ENCODE measurements at places on chromosomes 5 and 9. TPM values are rescaled to one million over a fixed set of nuclear protein-coding genes. Genes with fewer than 3 reads are reported as not detected.

GRCh38 chr5:68385936-68386335 is 170.4 kb downstream of the PIK3R1 start:
- DNase-seq: no peak

- no peak for DNase-seq
Observed at GRCh38 chr9:37119360-37119759, 1.0 kb upstream of the ZCCHC7 start.

DNA sequence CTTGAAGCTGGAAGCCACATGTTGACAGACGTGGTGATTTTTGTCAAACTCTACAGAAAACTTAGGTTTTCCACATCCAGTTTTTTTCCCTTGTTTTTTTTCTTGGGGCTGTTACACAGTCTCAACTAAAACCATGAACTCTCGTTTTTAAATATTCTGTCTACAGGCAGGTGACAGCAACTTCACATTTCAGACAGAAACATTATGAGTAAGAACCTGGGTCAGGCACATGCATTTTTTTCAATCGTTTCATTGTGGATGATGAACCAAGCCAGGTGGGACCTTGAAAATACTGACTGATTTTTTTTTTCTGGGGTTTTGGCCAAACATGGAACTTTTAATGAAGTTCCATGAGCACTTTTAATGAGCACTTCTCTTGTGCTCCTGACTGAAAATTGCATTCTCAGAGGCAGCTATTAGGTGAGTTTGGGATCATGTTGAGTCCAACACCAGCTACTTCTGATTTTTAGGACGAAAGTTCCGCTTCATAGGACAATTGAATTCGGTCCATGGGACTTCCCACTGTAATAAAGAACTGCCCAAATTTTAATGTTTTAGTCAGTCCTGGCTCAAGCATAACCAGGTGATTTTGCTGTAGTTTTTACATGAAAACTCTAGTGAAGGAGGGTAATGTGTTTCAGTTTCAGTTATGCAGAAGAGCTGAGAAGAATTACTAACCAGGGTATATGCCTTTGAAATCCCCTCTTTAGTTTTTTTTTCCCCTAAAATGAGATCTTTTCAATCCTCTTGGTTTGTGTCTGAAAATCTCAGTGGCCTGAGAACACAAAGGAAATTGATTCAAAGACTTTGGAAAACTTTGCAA is 93.2 kb upstream of the ADAMTS16 start:
- DNase-seq: no peak

- no peak for DNase-seq
Observed at GRCh38 chr5:52811067-52811749, 23.5 kb downstream of the ITGA1 start.

GRCh38 chr9:35702696-35703095 is 13.0 kb upstream of the TPM2 start:
- DNase-seq: no peak

- no peak for DNase-seq
Observed at GRCh38 chr9:107491081-107492053, 1.8 kb upstream of the KLF4 start.

GRCh38 chr5:79842991-79843390 is 148.1 kb downstream of the MTX3 start:
- DNase-seq: no peak

DNA sequence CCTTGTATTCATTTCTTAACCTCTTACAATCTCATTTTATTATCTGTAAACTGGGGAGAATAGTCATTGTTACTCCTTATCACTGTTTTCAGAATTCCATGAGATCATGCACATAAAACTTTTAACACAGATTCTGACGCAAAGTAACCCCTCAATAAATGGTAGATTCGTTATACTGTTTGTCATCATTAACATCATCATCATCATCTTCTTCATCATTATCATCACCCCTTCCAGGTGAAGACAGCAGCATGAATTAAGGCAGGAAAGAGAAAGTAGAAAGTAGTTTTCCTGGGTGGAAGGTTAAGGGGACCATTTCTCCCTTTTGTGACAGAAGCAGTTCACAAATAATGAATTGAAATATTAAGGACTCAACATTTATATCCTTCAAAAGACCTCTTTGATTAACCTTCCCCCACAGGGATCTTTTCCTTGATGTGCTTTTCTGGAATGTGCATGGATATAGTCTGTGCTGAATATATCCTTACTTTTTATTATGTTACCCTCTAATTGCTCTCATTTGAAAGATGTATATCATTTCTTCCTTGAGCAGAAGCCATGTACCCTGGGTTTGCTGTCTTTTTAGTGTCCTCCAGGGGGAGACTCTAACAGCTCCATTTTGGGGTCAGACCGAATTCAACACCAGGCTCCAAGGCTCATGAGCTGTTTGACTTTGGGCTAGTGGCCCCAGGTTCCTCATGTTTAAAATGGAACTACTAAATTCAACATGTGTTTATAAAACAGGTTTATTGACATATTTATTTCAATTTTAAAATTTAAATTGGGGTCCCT is 1029.9 kb upstream of the WWC1 start:
- no peak for DNase-seq

DNA sequence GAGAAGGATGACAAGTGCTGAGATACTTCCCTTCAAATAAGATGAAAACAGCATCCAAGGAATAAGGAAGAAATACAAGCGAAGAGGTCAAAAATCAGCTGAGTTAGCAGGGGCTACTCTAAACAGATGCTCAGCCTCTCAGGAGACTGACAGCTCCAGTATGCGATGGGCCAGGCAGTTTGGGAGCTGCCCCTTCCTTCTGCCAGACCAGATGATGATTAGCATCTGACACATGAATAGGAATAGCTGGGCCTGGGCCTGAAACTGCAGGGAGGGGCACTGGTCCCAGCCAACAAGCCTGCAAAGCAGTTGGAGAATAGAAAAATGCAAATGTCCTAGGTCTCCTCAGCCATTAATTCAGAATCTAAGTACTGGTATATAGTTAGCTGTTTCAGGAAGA is 13.1 kb upstream of the MAP3K1 start:
- no peak for DNase-seq

DNA sequence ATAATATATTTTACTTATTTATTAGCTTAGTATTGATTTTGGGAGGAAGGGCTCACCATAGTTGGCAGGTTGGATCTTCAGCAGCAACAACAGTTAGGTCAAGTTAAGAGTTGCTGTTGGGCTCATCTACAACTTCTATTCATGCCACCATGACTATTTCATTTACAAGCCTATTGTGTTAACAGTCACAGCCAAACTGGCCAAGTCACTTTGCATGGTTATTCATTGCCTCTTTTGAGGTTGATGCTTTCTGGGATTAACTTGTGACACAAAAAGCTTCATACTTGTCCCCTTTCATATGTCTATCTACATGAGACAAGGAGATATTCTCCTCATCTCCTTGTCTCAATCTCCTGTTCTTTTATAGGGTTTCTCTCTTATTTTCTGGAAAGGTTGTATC is 98.3 kb downstream of the WDR70 start:
- no peak for DNase-seq

- peak; percentile 87 for DNase-seq
Observed at GRCh38 chr5:181188700-181189362, 16.2 kb downstream of the TRIM7 start.

DNA sequence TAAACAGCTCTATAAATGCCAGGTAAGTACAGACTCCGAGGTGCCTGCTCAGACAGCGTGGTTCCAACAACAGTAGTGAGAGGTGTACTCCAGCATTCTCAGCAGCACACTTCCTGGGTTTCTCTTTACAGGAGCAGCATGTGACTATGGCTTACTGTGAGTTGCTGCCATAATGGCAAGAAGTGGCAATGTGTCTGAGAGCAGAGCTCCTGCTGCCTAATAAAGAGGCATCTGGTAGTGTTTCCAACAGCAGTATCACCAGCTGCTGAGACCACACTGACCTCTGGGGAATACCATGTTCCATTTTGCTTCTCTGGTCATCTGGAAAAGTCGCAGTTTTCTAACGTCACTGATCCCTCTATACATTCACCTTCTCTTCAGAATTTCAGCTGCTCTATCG is 398.2 kb downstream of the SLCO4C1 start:
- DNase-seq: no peak

The ERCC8 gene
- total RNA-seq: 5.7 TPM

The TAL2 gene
- 0.58 TPM for total RNA-seq

The QSOX2 gene
- total RNA-seq: 8.4 TPM

The NUTM2F gene
- total RNA-seq: not detected

The PCDHA12 gene
- 10.0 TPM for total RNA-seq

The ACSL6 gene
- total RNA-seq: 1.5 TPM

The SLC4A9 gene
- 0.86 TPM for total RNA-seq

All from mucosa of gallbladder (tissue), 1 donor.